Activated naive CD8-positive, alpha-beta T cell treated with anti-CD3 and anti-CD28 coated beads, Interleukin-2, amount 50 U/mL, for 24 hours (primary cell): ENCODE measurements at places on chromosomes 11 and 22.

DNA sequence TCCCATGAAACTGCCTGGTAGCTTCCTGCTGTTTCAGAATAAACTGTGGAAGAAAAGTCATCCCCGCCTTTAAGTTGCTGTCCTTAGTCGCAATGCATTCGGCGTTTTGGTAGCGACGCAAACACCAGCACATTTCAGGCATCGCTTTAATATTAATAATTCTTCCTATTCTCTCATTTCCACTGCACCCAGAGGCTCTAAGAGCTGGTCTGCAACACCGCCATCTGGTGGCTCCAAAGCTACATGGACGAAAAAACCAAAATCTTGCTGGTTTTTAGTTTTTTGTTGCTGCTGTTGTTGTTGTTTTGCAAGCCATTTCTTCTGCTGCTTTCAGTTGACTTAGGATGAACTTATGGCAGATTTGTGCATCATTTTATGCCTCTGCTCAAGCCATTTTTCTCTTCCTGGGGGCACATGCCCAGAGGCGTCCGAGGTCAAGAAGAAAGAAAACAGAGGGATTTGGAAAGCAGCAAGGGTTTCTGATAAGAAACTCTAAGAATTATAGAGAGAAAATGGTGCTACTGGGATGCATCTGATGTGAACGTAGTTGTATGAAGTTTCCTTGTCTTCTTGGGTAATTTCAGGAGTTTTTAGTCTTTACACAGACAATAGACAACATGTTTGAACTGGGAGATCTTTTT is 345.4 kb upstream of the KIRREL3 start:
- DNase-seq: peak; percentile 7

- DNase-seq: no peak
Measured at GRCh38 chr11:44139565-44140330, 44.3 kb downstream of the EXT2 start.

DNA sequence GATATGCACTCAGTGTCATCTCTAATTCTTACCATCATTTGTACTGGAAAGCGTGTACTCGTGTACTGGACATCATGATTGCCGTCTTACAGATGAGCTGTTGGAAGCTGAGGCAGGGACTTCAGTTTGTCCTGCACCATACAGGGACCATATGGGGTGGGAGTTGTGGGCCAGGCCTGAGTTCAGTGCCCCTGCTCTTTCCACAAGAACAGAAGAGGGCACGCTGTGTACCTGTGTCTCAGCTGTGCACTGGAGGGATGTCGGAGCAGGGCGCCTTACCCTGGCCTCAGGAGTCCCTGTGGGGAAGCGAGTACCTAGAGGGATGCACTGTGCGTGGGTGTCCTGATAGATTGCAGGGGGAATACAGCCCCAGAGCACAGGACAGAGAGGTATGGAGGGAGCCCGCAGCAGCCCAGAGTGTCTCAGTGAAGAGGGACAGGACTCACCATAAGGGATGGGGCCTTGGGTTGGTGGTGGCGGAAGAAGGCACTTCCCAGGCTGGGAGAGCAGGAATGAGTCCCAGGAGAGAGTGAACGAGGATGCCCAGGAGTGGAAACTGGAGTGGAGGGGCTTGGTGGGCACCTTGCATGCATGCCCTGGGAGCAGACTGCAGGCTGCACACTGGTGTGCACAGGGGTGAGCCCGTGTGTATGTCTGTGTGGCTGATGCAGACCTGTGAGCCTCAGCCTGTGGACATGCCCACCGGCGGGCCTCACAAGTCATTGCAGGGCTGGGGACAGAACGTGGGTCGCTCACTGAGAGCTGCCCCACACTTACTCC is 329.7 kb downstream of the TBC1D22A start:
- DNase-seq: no peak

- no peak for DNase-seq
Measured at GRCh38 chr22:21823740-21824444, 43.6 kb downstream of the MAPK1 start.

- no peak for DNase-seq
Measured at GRCh38 chr11:44824300-44824704, 97.5 kb downstream of the TSPAN18 start.

- DNase-seq: peak; percentile 38
Measured at GRCh38 chr22:42648368-42649245, 585 bp downstream of the CYB5R3 start.

DNA sequence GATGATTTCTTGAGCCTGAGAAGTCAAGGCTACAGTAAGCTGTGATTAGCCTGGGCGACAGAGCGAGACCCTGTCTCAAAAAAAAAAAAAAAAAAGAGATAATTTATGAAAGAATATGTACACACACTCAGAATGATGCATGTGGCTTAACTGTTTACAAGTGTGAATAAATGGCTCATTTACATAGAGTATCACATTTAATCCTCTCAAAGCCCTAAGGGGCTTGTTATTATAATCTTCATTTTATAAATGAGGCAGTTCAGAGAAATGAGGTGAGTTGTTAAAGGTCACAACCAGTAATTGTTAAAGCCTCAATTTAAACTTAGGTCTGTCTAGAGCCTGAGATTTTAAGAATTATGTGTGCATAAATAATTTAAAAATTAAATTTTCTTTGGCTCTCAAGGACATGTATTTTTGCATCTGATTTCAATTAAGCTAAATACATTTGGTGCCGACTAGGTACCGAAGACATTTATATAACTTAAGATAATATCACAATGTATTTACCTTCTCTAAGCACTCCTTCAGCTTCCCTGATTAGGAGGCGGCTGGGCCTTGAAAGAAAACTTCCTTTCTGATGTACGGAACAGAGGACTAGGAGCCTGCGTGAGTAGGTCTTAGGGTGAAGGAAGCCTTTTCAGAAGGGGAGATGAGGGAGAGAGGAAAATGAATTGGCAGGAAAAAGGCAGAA is 28.5 kb upstream of the DDX6 start:
- no peak for DNase-seq

DNA sequence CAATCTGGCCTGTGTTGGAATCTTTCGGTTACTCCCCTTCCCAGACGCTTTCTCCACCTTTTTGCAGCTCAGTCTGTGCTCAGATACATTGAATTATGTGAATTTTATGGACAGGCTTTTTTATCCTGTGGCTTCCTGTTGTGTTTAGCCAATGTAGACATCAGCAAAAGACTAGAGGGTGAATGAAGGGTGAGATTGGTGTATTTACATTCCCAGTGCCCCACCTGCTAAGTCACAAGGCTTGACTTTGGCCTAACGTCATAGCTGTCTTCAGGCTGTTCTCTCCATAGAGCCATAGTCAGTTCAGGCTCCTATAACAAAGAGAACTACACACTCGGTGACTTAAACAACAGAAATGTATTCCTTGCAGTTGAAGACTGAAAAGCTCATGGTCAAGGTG is 97.5 kb upstream of the FSHB start:
- no peak for DNase-seq

GRCh38 chr11:12998336-12998735 is 10.8 kb upstream of the RASSF10 start:
- DNase-seq: no peak

DNA sequence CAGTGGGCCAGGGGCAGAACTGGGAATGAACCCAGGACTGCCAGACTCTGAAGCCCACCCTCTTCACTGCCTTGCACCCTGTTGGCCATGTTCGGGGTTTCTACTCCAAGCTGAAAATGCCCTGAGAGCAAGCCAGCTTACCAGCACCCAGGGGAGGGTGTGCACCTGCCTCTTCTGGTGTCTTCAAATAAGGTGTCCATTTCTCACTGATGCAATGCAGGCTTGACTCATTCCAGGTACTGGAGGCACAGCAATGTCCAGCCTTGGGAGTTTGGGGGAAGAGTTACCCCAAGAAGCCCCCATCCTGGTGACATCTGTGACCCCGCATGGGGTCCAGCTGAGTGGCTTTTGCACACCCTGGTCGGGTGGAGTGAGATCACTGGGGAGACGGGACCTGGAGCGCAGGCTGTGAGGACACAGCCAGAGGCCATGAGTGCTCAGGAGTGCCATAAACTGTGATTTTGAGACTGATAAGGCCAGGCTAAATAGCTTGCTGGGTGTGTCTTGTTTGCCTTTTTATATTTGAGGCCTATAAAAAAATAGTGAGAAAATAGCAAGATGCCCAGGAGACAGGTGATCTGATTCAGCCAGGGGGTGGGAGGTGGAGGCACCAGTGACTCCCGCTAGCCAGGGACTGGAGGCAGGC is 4.6 kb upstream of the CERK start:
- DNase-seq: no peak

GRCh38 chr11:67617243-67617953 is 10.7 kb downstream of the NDUFV1 start:
- DNase-seq: no peak

DNA sequence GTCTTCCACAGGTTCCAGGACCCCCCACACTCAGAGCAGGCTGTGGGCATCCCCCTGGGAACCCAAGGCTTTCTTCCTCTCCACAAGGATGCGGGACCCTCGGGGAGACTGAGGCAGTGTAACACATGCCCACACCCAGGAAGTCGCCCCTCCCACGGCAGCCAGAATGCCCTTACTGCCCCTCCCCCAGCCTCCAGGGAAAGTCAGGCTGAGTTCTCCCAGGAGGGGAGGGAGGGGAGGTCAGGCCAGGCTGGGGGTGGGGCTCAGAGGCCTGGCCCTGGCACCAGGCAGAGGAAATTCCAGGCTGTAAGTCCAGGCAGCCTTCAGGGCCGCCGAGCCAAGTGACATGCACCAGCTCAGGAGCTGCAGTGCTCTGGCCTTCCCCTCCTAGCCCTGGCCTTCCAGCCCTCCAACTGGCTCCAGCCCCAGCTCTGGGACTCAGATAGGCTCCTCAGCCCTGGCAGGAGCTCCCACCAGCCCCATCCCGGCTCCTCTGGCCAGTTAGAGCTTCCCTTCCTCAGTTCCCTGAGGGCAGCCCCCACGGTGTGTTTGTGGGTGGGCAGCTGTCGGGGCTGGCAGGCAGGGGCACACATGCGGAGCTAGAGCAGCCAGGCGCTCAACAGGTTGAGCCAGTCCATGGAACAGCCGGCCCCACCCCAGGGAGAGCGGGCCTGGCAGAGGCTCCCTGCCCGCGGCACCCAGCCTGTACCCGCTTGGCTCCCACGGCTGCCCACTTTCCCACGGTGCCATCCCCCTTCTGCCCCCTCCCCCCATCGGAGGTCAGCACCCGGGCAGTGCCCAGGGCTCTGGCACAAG is 3.6 kb downstream of the BCL9L start:
- no peak for DNase-seq

GRCh38 chr11:14458377-14458776 is 41.2 kb downstream of the COPB1 start:
- DNase-seq: no peak

GRCh38 chr11:133818302-133818701 is 27.0 kb downstream of the SPATA19 start:
- DNase-seq: no peak

GRCh38 chr22:40058265-40058664 is 63.5 kb downstream of the FAM83F start:
- DNase-seq: peak; percentile 56

GRCh38 chr11:131223198-131223991 is 147.0 kb upstream of the NTM start:
- DNase-seq: no peak

DNA sequence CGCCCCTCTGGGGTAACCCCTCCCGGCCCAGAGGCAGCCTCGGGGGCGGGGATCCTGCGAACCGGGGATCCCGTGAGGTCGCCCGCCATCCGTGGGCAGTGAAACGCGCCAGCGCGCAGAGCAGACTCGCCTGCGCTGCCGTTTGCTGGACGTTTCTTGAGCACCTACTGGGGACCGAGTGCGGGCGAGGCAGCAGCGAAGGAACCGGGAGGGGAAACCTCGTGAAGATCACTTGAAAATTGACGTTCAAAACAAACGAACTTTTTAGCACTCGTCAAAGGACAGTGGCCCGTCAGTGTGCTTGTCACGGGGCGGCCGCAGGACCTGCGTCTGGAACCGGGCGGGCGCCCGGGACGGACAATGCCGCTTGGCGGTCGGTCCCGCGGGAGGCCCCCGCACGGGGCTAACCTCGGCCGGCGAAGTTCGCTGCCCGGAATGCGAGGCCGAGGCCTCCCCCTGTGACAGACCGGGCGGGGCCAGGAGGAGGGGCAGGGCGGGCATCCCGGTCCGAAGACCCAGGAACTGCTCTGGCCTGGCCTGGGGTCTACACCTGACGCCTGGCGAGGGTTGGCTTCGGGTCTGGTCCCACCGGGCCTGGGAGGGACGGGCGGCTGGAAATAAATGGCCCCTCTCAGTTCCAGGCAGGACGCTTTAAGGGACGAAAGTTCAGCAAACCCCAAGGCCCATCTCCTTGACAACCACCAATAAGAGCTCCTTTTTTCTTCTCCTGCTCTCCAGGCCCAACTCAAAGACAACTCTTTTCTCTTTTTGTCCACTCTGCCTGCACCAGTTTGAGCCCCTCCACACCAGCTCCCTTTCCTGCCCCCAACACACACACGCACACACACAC is 723 bp upstream of the SCUBE1 start:
- DNase-seq: no peak

DNA sequence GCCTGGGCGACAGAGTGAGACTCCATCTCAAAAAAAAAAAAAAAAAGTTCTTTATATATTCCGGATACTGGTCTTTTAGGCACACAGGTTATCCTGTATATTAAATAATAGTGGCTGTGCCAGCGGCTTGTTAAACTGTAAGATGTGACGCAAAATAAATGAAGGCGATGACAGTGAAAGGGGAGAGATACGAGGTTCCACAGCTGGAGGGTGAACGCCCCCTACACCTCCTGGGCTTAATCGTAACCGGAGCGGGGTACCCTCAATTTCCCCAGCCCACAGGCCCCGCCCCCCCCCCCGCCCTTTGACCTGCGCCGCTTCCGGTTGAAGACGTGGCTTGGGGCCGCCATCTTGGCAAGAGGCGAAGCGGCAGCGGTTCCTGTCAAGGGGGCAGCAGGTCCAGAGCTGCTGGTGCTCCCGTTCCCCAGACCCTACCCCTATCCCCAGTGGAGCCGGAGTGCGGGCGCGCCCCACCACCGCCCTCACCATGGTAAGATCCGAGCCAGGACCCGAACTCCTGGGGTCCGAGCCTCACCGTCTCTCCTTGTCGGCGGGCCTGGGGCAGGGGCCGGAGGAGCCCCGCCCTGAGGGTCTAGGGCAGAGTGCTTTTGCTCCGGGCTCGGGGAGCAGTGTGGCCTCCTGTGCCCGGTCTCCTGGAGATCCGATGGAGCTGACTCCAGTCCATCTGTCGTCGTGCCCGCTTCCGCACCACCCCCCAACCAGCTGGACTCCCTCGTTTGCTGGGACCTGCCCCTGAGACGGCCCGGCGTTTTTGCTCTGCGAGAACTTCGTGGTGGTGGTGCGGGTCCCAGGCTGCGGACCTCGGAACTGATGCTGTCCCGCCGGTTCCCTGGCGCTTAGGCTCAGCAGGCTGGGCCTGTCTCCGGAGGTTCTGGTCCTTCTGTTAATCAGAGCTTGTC is at the start of gene ARCN1:
ARCN1 (plus strand) TSS at position 349 of the 920 bp plus-strand sequence; CDS start at position 488, 139 bp downstream.
- DNase-seq: peak; percentile 80

DNA sequence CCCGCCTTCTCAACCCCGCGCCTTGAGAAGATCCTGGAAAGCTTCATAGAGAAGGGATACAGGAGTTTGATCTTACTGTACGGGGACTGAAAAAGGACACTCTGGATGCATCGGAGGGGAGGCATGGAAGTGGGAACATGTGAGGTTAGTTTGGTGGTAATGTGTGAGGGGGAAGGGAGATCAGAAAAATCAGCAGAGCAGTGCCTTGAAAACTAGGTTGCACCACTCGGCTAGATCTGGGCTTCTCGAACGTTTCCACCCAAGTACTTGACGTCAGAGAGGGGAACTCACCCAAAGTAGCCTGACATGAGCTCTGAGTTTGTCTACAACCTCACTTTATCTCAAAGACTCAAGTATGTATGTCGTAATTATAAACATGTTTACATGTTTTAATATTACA is 14.5 kb downstream of the USP35 start:
- DNase-seq: no peak

GRCh38 chr11:72824811-72825505 is 10.7 kb downstream of the ATG16L2 start:
- DNase-seq: no peak
